ENCODE measurements at places on chromosomes 4 and X. TPM values are rescaled to one million over a fixed set of nuclear protein-coding genes. Genes with fewer than 3 reads are reported as not detected.

- DNase-seq: peak; percentile 25
These were observed at the start of gene TMEM33 for GRCh38 chr4:41934901-41935651. Gene TMEM33, plus strand, starts transcription at chr4:41935429. Its CDS starts 56 bp downstream, at chr4:41935485.

The NLGN4X gene
- 2.2 TPM for total RNA-seq

- no peak for DNase-seq
These were observed 175.6 kb upstream of the GPC4 start for GRCh38 chrX:133590703-133591505.

- no peak for DNase-seq
These were observed 44.7 kb downstream of the MAGEB17 start for GRCh38 chrX:16212024-16212423.

The TRIM75 gene
- not detected for total RNA-seq

The ODAPH gene
- total RNA-seq: not detected

DNA sequence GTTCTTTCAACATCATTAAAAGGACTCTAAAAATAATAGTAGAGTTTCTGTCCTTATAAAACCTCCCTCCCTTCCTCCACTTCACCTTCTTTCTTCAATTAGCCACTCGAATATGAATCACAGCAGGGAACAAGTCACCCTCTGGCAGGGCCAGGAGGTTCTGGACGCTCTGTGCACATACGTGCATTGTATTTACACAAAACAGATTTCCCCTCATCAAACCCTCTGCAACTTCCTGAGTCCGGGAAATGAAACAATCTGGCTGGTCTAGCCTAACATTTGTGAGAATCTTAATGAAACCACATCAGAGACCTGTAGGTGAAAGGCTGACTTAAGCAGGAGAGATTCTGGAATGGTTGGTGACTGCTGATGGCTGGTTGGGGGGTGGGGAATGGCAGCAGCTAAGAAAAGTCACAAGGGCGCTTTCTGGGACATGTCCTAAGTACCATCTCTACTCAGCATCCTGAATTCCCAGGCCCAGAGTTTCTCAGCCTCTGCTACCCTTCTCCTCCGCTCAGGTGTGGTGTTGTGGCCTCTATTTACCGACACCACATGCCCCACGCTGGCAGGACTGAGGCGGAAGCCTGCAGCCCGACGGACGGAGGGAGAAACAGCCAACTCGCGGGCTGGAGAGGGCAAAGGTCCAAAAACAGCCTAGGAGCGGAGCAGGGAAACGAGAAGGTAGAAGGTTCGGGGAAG, 1.0 kb downstream of the ZDHHC9 start:
- no peak for DNase-seq

The RGN gene
- total RNA-seq: 0.35 TPM

DNA sequence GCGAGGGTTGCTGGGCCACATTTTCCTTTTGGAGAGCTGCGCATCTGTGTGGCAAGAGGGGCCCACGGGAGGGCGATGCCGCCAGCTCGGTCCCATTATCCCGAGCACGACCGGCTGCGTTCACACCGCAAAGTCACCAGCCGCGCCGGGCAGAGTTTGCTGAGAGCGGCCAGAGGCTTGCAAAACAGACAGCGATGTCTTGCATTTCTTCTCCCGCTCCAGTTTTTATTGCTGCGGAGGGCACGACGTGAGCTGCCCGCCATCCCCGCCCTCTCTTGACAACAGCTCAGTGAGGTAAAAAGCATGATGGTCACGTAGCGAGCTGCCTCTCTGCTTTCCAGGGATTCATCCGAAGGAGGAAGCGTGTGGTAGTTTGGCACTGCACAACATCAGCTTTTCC, 102.1 kb upstream of the TENM3 start:
- no peak for DNase-seq

The SEPTIN6 gene
- 24.4 TPM for total RNA-seq

The EDA gene
- 0.10 TPM for total RNA-seq

The CXCL11 gene
- total RNA-seq: 6.4 TPM
